Activated T-cell treated with anti-CD3 and anti-CD28 coated beads, Interleukin-2, amount 50 U/mL, for 72 hours (primary cell): ENCODE measurements at places on chromosomes 12 and 14.

DNA sequence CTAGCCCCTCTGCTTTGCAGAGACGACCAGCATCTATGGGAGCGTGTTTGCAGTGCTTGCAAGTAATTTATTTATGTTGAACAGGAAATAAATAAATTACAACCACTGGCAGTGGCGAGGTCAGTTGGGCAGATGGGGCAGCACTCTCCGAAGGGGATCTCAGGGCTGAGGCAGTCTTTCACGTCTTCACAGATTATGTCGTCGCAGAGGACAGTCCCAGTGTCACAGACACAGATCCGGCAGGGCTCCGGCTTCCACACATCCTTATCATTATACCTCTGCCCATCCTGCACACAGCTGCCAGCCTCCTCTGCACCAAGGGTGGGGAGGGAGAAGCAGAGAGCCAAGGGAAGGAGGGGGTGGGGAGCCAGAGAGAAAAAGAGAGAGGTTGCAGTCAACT is 4.5 kb downstream of the COL2A1 start:
- peaks cover 73% of the 10 kb centered on the region for H3K27me3 ChIP-seq
- peaks cover 34% of the 10 kb centered on the region for H3K4me1 ChIP-seq
- no peak overlapping the region for H3K27ac ChIP-seq
- no peak overlapping the region for H3K4me3 ChIP-seq
- no peaks in the 10 kb centered on the region for H3K36me3 ChIP-seq

- no peaks in the 10 kb centered on the region for H3K27me3 ChIP-seq
- H3K4me3 ChIP-seq, result peak overlapping the region; percentile 64
- H3K27ac ChIP-seq, result peak overlapping the region; percentile 97
Observed at GRCh38 chr14:81474685-81475324, 58.8 kb downstream of the SEL1L start.

- no peaks in the 10 kb centered on the region for H3K4me1 ChIP-seq
- no peaks in the 10 kb centered on the region for H3K27me3 ChIP-seq
- H3K4me3 ChIP-seq, result no peak overlapping the region
- no peaks in the 10 kb centered on the region for H3K36me3 ChIP-seq
- no peak overlapping the region for H3K27ac ChIP-seq
Observed at GRCh38 chr12:126354633-126355032, 1289.4 kb downstream of the AACS start.

DNA sequence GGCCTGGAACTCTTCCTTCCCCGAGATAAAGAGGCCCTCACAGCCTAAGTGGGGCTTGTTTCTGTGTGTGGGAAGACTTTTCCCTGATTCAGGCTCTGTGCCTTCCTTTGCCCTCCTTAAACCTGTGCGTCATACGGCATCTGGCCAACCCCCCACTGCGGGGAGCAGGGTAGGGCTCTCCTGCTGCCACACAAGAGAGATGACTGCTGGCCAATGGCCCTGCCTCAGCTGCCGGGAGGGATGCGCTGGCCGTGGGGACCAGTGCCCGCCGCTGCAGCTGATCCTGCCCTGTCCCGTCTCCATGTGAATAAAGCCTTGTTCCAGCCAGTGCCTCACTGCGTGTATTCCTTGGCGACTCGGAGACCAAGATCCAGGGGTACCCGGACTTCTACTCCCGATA is 42.5 kb upstream of the BEGAIN start:
- H3K27me3 ChIP-seq, result no peaks in the 10 kb centered on the region
- H3K4me3 ChIP-seq, result no peak overlapping the region
- no peak overlapping the region for H3K27ac ChIP-seq
- H3K36me3 ChIP-seq, result no peaks in the 10 kb centered on the region

DNA sequence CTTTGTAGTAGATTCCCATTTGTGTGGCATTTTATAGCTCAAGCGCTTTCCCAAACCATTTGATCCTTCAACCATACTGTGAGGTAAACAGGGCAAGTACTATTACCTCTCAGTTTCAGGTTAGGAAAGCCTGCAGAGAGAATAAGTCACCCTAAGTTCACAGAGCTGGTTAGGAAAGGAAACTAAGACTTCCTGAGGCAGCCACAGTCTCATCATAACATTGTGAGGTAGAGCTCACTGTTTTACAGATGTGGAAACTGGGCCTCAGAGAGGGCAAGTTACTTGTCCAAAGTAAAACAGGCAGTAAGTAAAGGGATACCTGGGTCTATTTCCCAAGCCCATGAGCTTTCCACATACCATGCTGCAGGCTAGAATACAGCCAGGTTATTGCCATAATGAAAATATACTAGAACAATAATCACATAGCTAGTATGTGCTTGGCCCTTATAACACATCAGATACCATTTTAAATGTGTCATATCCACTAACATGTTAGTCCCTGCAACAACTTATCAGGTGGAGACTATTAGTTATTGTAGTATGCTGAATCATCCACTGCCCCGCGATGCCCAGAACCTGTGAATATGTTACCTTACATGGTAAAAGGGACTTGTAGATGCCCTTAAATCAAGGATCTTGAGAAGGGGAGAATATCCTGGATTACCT is 150.9 kb upstream of the GRIP1 start:
- H3K4me3 ChIP-seq, result no peak overlapping the region
- H3K27me3 ChIP-seq, result no peaks in the 10 kb centered on the region
- no peaks in the 10 kb centered on the region for H3K36me3 ChIP-seq
- H3K4me1 ChIP-seq, result peaks cover 30% of the 10 kb centered on the region
- DNase-seq, result peak; percentile 8
